Hematopoietic multipotent progenitor cell treated with erythropoietin and hydrocortisone succinate and interleukin-3 and kit ligand, for 17 days (in vitro differentiated cells): ENCODE measurements at places on chromosomes 12 and 14.

DNA sequence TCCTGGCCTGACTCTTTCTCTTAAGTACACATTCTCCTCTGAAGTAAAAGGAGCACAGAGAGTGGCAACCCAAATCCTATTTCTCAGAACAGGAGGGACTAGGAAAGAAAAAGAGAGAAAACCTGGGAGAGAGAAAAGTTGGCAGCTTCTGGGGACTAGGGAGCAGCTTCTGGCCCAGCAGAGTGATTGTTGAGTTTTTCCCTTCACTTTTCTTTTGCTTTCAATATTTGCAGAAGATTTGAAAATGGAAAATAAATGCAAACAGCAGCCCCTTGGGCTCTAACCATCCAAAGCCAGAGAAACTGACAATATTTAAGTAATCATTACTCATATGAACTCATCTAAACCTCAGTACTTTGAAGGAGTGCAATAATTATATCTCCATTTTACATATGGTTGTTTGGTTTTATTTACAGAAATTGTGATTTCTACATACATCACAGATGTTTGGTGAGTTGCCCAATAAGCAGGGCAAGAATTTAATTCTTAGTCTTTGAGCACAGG is 28.8 kb upstream of the IGF1 start:
- no peak for DNase-seq

- no peak for DNase-seq
Observed at GRCh38 chr12:11968048-11968383, 102.7 kb upstream of the BCL2L14 start.

GRCh38 chr14:66036547-66036946 is 449.6 kb upstream of the CCDC196 start:
- no peak for DNase-seq

DNA sequence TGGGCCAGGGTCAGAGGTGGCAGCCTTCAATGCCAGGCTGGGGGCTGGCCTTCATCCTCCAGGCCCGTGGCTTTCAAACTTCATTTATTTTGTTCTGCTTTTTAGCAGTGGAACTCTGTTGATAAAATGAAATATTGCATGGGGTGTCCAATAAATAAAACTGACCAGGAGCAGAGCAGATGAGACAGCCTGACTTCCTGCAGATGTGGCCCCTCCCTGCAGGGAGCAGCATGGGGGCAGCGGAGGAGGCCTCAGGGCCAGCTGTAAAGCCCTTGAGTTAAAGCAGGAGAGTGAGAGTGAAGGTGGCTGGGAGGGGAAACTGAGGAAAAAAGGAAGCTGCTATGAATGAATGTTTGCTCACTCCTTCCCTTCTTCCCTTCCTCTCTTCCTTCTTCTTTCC is 120.3 kb downstream of the RPAP3 start:
- no peak for DNase-seq

GRCh38 chr12:38831715-38832114 is 73.7 kb downstream of the CPNE8 start:
- no peak for DNase-seq

GRCh38 chr12:130331146-130331545 is 6.5 kb upstream of the PIWIL1 start:
- DNase-seq: no peak

GRCh38 chr12:117334855-117335587 is 26.4 kb downstream of the NOS1 start:
- no peak for DNase-seq

DNA sequence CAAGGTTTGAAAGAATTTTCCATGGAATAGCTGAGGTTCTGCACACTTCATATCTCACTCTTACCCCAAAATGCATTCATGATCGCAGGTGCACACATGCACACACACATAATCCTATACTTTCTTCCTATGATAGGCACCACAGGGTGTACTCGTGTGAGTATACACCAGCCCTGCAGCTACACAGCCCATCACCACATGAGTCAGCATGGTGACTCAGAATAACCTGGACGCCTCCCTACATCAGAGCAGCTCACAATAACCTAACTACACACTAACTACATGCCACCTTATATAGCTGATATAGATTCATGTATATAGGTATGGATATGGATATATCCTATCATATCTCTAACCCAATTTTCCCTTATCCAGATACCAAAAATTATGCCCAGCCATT is 850.2 kb upstream of the TMEM132C start:
- DNase-seq: no peak

DNA sequence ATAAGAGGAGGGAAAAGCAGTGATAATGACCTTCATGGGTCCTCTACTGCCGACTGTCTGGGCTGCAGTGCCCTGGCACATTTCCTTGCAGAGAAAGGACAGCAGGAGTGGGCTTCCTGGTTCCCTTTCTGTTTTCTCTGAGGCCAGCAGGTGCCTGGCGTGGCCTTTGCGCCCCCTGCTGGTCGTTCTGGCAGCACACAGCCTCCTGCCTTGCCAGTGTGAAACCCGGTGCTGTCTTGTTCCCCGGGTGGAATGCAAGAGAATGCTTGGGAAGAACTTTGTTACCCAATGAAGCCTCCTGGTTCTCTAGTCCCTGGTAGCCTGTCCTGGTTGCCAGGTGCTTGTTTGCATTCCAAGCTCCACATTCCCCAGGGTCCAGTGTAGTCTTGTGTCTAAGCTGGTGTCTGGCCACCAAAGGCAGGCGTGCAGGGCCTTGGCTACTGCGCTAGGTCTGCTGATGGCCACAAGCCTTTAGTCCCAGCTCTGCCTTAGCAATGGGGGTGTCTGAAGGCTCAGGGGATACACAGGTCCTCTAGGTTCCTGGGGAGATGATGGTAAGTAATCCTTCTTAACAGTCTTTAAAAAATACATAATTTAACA is 1392.4 kb upstream of the TMEM132C start:
- DNase-seq: peak; percentile 78

- DNase-seq: no peak
Observed at GRCh38 chr12:26158078-26158764, 33.4 kb upstream of the BHLHE41 start.

DNA sequence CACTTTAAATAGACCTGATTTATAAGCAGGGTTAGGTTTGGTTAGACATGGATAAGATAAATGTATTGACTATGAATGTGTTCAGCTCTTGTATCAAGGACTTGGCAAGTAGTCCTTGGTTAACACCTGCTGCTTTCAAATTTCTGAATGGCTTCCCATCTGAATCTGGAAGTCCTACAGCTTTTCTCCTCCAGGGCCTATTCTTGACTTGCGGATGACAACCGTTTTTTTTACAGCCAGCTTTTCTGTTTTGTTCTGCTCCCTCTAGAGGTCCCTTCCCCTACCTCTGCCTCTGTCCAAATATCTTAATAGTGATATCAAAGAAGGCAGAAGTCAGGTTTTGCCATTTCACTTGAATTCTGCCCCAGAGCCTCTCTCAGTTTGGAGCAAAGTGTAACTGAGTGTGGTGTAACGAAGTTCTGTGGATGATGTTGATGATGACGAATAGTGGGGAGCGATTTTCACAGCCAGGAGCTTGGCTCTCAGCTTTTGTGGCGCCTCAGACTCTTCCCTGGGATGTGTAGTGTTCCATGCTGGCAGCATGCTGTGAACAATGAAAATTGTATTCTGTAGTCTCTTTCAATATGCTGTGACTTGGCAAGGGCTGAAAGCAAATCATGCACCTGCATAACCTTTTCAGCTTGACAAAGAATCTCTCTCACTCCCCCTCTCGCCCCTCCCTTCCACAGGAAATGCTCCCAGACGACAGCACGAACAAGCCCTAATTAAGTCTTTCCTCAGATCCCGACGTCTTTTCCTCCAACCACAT is 5.0 kb upstream of the SLC4A8 start:
- DNase-seq: no peak

GRCh38 chr12:131824450-131824849 is 3.7 kb upstream of the MMP17 start:
- no peak for DNase-seq

GRCh38 chr14:65949711-65950516 is 536.3 kb upstream of the CCDC196 start:
- DNase-seq: peak; percentile 59

GRCh38 chr12:45289245-45290215 is 73.6 kb downstream of the ANO6 start:
- no peak for DNase-seq
